Psoas muscle (tissue), 8 donors: ENCODE measurements at places on chromosomes 7 and 10. TPM values are rescaled to one million over a fixed set of nuclear protein-coding genes. Genes with fewer than 3 reads are reported as not detected.

Gene ERLIN1
- total RNA-seq = 11.6 TPM

Gene LDB3
- 723 TPM for total RNA-seq

GRCh38 chr10:60778971-60779796 is 906 bp downstream of the CDK1 start:
- no peak for DNase-seq

DNA sequence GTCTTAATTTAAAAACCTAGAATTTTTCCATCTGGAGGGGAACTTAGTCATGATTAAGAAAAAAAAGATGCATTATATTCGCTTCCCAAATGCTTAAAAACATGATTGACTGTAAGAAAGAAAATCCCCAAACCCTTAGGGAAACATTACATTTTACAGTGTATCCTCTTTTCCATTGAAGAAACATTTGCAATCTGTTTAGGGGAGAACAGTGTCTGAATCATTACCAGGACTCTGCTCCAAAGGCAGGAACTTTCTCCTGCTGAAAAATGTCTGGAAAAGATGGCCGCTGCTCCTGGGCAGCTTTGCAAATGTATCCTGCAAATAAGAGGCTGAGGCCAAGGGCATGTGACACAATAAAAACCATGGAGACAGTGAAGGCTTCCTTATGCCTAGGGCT is 173.7 kb downstream of the BUB3 start:
- no peak for DNase-seq

DNA sequence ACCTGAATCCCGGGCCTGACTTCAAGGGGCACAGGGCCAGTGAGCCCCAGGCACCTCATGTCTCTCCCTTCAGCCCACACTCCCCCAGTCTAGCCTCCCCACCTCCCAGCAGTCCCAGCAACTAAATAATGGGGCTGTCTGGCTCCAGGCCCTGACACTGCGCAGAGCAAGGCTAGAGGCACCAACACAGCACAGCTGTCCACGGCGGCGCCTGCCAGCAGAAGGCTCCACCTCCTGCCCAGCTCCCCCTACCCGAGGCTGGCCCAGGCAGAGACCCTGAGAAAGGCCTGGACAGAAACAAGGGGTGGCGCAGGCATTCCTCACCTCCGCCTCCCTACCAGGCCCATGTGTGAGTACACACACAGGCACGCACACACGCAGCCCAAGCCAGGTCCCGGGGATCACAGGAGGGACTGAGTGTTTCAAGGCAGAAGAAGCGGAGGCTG is 6.1 kb downstream of the KCNH2 start:
- no peak for DNase-seq

GRCh38 chr10:91090761-91091529 is 129.5 kb upstream of the PCGF5 start:
- no peak for DNase-seq

- DNase-seq = no peak
Observed at GRCh38 chr10:17219024-17219423, 9.0 kb upstream of the VIM start.
